DND-41 (cell line): ENCODE measurements at places on chromosomes 1 and 21.

DNA sequence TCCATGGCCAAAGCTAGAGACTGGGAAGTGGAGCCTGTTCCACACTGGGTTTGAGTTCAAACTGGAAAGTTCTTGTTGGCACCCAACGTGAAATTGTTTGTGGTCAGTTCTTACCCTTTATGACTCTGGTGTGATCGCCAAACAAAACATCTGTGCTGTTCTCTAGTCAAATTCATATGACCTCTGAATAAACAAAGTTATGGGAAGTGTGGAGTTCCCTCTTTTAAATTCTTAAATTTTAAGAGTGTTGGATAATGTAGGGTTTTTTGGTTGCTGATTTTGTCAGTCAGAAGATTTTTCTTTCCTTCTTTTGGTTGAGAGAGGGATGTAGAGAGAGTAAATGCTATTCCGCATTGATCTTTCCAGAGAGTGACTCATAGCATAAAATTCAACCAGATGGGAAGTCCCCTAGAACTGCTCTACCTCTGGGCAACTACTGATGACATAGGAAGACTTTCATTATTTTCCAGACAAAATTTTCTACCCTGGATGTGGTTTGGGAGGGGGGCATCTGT lies 36.4 kb downstream of the CHML start:
- no peak for DNase-seq

DNA sequence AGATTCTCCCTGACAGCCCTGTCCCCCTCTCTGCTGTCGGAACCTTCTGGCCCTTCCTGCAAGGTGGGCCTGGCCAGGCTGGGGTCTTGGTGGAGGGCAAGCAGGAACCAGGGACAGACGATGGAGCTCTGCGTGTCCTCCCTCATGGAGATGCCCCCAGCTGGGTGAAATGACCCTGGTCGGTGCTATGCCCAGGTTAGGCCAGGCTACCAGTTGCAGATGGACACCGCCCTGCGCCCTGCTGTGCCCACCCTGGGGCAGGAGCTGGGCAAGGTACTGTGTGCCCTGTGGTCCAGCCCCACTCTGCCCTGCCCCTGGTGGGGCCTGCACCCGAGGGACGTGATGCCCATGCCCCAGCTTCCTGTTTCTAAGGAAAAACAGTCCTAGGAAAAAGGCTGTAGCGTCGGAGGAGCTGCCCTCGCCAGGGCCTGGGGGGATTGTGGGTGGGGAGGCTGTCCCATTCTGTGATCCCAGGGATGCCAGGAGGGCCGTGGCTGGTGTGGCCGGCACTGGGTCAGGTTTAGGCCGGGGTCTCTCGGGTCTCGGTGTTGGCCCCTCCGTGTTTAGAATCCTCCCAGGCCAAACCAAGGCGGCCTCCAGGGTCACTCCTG lies 77.6 kb downstream of the MORN1 start:
- DNase-seq = no peak

DNA sequence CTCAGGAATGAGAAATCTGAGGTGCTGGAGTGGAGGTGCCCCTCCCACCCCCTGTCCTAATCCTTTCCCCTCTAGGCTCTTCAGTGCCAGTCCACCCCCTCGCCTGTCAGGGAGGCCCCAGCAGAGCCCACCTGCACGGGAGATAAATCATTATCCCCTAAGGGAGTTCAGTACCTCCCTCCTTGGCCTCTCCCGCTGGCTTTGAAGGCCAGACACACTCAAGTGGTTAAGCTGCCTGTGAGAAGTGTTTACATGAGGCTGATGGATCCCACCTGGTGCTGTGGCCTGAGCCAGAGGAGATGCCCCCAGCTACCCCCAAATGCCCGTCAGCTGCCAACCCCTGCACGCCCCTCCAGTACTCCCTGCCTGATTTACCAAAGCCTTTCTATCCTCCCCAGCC lies 3.7 kb downstream of the RSPO1 start:
- no peak for DNase-seq

GRCh38 chr1:45722809-45723208 lies 27.6 kb downstream of the IPP start:
- no peak for DNase-seq

GRCh38 chr1:202283991-202284390 lies 57.7 kb downstream of the UBE2T start:
- no peak for DNase-seq

DNA sequence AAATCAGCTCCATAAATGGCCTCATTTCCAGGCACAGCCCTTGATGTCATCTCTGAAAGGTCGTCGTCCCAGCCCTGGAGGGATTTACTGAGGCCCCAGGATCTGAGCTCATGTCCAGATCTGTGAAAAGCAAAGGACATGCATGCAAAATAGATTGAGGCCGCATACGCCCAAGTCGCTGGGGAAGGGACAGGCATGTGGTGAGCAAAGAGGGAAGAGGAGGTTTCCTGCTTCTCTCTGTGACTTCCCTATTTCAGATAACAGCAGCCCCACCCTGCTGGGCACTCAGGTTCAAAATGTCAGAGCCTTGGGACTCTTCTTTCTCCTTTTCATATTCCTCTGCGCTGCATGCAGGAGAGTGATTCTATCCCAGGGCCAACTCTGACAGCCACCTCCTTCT lies 197.2 kb downstream of the ADSS2 start:
- no peak for DNase-seq

- peak; percentile 59 for DNase-seq
Observed at GRCh38 chr1:37793773-37794371, at the start of gene MANEAL. MANEAL (plus strand) TSS chr1:37793847; CDS start chr1:37794183, 336 bp downstream.

GRCh38 chr1:228809621-228810394 lies 74.5 kb downstream of the RHOU start:
- DNase-seq = no peak

DNA sequence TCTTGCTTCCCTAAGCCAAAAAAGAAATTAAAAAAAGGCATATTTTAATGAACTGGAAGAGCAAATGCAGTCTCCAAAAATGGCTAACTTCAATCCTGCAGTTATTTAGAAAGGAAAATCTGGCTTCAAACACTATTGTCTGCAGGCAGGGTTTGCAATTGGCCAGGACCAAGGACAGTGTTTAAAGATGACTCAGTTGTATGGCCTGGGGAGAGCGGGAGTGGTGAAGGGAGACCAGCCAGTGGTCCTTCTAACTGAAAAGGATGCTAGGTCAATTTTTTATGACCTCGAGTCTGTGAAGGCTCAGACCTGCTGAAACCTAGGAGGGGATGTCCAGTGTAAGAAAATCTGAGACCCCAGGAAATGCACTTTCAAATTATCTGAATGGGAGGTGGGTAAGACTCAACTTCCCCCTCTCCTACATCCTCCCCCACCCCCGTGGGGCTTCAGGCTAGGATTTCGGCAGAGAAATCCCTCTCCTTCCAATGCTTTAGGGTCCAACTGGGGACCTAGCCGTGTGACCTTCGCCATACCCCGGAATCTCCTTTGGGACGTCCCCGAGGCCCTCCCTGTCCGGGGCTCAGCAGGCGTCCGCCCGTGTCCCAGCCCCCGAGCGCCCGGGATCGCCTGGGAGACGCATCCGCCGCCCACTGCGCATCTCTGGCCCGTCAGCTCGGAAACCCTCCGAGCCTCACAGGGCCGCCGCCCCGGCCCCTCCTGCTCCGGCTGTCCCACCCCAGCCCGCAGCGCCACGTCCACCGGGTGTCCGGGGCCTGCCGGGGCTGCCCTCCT lies 602 bp upstream of the RIMKLA start:
- DNase-seq = peak; percentile 10

- DNase-seq = peak; percentile 15
Observed at GRCh38 chr1:51622455-51622913, 5.6 kb downstream of the OSBPL9 start.

DNA sequence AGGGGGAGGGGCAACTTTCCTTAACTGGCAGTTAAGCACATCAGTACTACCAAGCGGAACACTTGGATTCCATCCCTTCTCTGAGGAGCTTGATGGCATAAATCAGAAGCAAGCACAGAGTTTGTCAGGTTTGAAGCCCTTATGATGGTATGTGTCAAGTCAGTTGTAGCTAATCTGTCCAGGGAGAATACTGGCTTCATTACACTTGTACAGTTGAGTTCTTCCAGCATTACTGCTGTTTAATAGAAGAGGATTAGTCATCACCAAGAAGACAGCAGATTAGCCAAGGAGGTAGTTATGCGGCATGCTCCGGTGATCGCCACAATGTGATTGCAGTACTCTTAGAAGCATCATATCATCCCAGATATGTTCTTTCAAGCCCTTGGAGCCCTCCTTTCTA lies 2.1 kb upstream of the TDRD5 start:
- DNase-seq = no peak

DNA sequence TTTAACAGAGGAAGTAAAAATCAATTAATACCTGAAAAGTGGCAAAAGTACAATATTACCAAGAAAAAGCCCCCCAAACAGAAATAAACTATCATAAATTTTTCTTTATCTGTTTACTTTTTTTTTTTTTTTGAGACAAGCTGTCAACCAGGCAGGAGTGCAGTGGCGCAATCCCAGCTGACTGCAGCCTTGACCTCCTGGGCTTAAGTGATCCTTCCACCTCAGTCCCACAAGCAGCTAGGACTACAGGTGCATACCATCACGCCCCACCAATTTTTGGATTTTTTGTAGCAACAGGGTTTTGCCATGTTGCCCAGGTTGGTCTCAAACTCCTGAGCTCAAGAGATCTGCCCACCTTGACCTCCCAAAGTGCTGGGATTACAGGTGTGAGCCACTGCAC lies 8.0 kb downstream of the TFB2M start:
- DNase-seq = no peak

DNA sequence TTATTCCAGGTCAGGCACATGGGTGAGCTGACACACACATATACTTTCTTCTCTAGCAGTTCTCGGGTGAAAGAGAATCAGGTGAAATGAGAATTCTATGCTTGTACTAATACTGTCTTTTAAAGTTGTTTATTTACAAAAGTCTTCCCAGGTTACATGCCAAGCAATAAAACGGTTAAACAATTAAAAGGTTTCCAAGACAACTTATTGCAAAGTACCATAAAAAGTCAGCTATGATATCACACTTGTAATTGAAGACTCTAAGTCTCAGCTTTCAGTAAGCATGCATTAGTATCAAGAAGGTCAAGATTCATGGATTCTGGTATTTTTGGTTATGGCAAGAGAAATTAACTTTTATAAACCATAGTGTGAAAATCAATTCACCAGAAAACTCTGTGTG lies 171.4 kb downstream of the PDE4B start:
- DNase-seq = no peak

GRCh38 chr1:223827193-223827663 lies 18.5 kb downstream of the TP53BP2 start:
- no peak for DNase-seq
